ENCODE measurements at places on chromosomes 5 and 9.

DNA sequence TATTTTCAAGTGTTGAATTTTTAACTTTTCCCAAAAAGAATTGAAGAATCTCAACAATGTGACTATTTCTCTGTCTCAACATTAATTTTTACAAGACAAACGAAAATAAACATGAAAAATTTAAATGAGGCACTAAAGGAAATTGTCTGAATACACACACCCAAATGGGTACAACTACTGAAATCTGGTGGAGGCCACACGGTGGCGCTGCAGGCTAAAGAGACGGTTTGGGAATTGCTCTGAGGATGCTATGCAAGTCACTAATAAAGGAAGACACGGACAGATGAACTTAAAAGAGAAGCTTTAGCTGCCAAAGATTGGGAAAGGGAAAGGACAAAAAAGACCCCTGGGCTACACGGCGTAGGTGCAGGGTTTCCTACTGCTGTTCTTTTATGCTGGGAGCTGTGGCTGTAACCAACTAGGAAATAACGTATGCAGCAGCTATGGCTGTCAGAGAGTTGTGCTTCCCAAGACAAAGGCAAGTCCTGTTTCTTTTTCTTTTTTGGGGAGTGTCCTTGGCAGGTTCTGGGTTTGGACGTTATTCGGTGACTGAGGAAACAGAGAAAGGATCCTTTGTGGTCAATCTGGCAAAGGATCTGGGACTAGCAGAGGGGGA, at the start of gene PCDHB10:
PCDHB10 (plus strand) TSS at position 244 of the 616 bp plus-strand sequence; CDS start at position 444, 200 bp downstream.
- DNase-seq, result peak; percentile 5

DNA sequence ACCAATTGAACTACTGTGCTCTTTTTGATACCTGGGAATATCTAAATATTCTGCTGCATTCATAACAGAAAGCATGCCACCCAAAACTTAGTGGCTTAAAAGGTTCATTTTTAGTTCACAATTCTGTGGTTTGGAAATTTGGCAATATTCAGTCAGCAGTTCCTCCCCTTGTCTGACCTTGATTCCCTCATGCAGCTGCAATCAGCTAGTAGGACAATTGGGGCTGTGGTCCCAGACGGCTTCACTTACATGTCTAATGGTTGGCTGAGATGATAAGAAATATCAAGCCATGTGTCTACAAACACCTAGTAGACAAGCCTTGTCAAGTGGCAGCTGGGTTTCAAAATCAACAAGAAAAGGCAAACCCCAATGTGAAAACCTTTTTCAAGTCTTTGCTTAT, 51.3 kb downstream of the ANXA1 start:
- DNase-seq, result no peak

DNA sequence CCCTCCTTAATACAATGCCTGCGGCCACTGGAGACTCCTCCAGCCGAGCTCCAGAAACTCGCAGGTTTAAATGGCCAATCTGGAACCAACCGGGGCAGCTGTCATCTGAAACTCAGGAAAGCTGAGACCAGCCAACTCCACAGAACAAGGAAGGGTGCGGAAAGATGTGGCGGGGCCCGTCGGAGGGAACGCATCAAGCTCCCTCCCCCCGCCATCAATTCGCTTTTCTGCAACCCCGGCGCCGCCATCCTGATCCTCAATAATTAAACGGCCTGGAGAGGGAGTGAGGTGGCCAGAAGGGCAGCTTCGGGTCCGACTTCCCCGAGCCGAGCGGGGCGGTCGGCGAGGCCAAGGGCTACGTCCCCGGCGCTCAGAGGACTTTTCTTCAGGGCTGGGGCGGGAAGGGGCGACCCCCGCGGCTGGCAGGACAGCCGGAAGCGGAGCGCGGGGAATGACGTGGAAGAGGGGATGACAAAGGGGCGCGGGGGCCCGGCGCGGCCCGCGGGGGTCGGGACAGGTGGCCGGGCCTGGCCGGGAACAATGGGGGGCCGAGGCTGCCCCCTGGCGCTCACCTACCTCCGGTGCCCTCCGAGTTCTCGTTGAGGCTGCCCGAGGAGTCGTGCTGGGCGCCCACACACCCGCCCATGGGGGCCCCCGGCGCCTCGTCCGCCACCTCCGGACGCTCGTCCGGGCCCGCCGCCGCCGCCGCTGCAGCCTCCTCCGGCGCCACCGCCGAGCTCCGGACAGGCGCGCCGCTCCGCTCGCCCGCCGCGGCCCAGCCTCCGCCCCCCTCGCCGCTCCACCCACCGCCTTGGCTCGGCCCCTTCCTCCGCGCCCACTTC, at the start of gene UBTD2:
UBTD2 (minus strand) TSS at position 745 of the 842 bp plus-strand sequence; CDS start at position 646, 99 bp downstream.
- peak; percentile 61 for DNase-seq

DNA sequence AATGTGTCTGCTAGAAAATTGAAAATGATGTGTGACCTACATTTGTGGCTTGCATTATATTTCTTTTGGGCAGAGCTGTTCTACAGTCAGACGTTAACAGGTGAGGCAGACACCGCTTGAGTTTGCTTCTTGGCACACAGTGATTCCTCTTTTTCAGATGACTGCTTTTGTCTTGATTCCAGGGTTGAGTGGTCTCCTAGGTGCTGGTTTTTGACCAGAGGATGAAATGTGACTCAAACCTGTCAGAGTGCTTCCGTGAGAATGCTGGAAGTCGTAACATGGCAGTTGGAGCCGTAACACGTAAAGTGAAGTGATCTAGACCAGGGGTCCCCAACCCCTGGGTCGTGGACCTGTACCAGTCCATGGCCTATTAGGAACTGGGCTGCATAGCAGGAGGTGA, 28.3 kb upstream of the NDFIP1 start:
- DNase-seq, result no peak

DNA sequence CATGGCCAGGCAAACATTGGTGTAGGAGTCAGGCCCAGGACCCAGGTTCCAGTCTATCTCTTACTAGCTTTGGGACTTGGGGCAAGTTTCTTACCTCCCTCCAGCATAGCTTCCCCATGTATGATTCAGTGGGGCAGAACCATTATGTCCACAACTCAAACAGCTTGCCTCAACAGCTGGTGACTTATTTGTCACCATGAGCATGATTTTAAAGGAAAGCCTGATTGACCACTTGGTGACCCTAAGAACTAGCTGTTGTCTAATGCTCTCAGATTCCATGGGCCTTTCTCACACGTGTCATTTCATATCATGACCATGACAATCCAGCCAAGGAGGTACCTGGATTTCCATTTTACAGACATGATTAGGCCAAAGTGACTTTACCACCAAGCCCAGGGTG, 126.4 kb downstream of the TTLL11 start:
- no peak for DNase-seq

- no peak for DNase-seq
Observed at GRCh38 chr5:91311168-91311696, 71.9 kb downstream of the ARRDC3 start.

DNA sequence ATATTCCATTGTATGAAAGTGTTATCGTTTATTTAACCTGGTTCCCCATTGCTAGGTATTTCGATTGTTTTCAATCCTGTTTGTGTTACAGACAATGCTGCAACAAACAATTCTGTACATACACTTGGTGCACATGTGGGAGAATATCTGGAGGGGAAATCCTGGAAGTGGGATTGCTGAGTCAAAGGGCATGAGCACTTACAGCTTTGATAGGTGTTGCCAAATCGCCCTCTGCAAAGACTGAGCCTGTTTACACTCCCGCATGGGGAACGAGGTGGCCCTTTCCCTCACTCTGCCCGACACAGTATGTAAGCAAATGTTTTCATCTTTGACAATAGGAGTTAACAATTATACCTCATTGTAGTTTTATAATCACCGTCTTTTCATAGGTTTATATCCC, 66.2 kb downstream of the PDE6A start:
- DNase-seq, result no peak

DNA sequence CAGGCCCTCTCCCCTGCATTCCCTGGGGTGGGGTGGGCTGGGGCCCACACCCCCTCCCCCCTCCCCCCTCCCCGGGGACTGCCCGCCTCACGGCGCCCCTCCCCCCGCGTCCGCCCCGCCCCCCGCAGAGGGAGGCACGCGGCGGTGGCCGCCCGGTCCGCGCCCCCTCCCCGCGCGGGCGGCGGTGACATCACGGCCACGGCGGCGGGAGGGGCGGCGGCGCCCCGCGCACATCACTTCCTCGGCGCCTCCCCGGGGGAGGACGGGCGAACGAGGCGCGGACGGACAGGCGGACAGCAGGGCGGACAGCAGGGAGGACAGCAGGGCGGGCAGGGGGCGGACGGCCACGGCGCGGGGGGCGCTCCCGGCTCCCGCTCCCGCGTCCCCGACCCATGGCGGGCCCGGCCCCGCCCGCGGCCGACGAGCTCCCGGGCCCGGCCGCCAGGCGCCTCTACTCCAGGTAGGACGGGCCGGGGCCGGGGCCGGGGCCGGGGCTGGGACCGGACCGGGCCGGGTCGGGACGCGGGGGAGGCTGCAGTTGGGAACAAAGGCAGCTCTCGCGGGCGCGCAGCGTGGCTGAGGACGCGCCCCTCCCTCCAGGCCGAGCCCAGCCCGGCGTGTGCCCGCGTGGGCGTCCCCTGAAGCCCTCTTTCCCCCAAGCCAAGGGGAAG, at the start of gene GPSM1:
GPSM1 (plus strand) TSS at position 236 of the 671 bp plus-strand sequence; CDS start at position 393, 157 bp downstream.
- DNase-seq, result peak; percentile 15

DNA sequence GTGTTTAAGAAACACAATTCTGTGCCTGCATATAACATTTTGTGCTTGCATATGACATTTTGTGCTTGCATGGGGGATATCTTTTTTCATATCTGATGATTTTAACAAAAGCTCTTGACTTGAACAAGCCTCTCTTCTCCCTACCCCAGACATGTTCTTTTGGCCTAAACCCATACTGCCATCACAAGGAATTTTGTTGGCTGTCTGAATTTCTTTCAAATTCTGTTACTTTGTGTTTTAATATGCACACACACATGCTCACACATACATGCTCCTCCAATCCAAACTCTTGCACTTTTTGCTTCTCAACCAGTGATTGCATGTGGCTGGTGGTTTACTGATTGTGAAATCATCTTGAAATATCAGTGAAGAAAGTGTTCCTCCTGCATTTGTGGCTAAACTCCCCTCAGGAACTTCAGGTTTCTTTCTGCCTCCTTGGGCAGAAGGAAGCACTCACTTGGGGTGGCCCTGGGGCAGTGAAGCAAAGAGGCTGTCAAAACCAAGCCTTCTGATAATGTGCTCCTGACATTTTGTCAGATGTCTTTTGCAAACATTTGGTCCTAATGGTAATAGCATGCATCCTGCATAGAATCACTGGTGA, 377.2 kb upstream of the KLF4 start:
- DNase-seq, result no peak

DNA sequence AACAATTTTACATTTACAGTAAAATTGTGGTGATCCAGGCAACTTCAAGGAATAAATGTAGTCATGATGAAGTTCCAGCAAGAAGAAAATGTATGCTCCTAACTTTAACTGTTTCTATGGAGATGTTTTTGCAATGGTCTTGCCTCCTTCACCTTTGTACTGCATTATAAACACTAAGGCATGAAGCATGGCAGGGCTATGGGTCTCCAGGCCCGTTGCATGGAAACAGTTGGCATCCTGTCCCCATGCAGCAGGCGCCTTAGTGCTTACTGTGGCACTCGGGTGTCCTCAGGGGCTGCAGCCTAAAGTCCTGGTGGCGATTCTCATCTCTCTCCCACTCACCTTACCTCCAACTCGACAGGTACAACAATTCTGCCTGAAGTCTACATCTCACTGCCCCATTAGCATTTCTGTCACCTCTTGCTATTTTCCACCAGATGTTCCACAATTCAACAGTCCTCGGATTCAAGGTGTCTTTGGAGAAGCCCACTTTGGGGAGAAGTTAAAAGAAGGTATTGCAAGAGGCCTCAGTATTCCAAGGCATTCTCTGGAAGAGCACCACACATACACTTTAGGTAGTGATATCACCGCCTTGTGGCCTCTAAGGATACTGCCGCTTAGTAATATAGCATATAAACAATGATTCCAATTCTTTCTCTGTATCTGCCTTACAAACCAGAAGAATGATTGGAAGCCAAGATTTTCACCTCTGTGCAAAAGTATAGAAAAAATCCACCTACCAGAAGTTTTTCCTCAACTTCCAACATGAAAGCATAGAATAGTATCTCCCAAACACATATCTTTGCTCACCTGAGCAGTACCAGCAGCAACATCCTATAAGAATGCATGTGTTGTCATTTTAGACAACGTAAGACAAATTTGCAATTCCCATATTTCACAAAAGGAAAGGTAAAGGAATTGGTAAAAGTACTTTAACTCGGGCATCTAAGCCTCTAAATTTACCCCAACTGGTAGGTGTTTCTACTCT, 5.1 kb downstream of the LIFR start:
- DNase-seq, result no peak

GRCh38 chr9:94625835-94626234, 13.5 kb downstream of the FBP1 start:
- DNase-seq, result no peak

DNA sequence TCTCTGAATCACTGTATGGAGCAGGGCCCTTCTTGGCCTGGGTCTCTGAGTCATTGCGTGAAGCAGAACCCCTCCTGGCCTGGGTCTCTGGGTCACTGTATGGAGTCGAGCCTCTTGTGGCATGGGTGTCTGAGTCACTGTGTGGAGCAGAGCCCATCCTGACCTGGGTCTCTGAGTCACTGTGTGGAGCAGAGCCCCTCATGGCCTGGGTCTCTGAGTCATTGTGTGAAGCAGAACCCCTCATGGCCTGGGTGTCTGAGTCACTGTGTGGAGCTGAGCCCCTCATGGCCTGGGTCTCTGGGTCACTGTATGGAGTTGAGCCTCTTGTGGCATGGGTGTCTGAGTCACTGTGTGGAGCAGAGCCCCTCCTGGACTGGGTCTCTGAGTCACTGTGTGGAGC, 94.0 kb upstream of the RAPGEF1 start:
- DNase-seq, result no peak

DNA sequence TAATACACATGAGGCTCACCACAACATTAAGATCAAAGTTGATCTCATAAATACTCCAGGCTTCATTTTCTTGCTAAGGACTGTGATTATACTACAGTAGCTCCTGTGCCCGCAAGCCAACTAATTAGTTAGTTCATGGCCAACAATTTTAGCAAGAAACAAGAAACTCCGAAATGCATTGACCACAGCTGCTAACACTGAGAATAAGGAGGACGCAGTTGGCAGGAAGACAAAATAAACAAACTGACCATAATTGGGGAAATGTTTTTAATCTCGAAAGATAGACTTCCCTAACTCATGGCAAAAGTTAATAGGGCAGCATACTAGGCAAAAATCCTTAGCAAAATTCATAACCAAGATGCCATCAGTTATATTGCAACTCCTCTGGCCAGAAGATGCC, 115.5 kb upstream of the SPEF2 start:
- no peak for DNase-seq

DNA sequence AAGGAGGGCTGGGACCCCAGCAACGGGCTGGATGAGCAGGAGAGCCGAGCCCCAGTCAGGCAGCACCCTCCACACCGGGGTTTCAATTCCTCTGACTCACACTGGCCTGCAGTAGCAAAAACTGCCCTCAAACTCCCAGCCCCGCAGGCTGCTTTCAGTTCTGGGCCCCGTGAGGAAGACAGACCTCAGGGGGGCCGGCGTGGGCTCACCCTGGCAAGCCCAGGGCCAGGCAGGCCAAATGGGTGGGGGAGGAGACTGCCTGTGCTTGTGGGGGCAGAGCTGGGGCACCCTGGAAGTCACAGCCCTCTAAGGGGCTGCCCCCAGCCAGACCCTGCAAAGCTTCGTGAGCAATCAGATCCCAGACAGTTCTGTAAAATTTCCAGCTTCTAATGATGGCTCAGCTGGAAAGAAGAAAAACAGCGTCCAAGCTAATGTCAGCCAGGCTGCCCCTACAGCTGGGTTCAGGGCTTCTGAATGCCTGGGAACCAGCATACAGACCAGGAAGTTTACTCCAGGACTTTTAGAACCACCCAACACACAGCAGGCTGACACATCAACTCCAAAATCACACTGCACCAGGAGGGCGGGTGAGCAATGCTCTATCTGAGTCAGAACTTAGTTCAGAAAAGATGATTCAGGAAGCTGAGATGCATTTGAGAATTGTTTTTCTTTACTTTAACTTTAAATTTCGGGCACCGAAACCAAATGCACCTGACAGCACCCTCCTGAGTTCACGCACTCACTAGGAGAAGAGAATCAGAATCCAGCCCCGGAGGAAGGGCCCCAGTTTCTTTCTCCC, 34.7 kb downstream of the LPCAT1 start:
- DNase-seq, result peak; percentile 59
